Stimulated activated naive B cell treated with anti-CD40 and anti-IgM and Interleukin-4, amounts not matched to agents 10 μg/mL and 1 μg/mL and 100 μg/mL, for 72 hours (primary cell): ENCODE measurements at places on chromosomes 13 and 19.
A peak's percentile ranks its signal among the peaks of the same experiment; 100 is the strongest.

GRCh38 chr19:11494634-11495285, 10.9 kb downstream of the ZNF653 start:
- DNase-seq, result no peak

GRCh38 chr13:23921451-23921888, 24.2 kb upstream of the C1QTNF9B start:
- DNase-seq, result no peak

DNA sequence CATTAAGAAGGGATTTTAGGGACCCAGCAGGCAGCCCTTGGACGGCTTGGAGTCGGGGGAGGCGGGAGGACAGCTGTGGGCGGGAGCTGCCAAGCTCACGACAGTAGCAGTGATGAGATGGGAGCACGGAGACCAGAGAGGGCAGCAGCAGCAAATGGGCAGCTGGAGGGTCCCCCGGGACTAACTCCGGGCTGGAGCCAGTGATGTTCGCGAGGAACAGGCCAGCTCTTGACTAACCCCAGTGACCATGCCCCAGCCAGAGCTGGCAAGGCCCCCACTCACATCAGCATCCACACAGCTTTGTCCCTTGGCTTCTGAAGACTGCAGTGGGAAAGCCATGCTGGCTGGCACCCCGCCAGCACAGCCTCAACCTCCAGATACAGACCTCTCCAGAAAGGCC, 81.9 kb downstream of the RAB20 start:
- DNase-seq, result no peak

- DNase-seq, result no peak
Measured at GRCh38 chr19:39696387-39696786, 7.9 kb upstream of the LGALS14 start.

GRCh38 chr13:112078216-112078615, 11.3 kb downstream of the SOX1 start:
- no peak for DNase-seq

- DNase-seq, result no peak
Measured at GRCh38 chr13:67377919-67378318, 147.8 kb upstream of the PCDH9 start.

DNA sequence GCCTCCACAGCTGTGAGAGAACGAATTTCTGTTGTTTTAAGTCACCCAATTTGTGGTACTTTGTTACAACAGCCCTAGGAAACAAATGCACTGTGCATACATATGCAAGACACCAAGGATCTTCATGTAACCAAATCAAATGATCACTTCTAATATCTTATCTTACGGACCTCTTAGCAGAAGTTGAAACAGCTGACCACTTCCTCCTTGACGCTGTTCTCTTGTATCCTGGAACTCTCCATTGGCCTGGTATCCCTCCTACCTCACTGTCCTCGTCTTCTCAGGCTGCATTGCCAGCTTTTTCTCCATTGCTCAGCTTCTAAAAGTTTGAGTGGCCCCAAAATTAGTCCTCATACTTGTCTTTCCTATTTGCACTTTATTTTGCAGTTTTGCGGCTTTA, 200.4 kb downstream of the DLEU7 start:
- no peak for DNase-seq

DNA sequence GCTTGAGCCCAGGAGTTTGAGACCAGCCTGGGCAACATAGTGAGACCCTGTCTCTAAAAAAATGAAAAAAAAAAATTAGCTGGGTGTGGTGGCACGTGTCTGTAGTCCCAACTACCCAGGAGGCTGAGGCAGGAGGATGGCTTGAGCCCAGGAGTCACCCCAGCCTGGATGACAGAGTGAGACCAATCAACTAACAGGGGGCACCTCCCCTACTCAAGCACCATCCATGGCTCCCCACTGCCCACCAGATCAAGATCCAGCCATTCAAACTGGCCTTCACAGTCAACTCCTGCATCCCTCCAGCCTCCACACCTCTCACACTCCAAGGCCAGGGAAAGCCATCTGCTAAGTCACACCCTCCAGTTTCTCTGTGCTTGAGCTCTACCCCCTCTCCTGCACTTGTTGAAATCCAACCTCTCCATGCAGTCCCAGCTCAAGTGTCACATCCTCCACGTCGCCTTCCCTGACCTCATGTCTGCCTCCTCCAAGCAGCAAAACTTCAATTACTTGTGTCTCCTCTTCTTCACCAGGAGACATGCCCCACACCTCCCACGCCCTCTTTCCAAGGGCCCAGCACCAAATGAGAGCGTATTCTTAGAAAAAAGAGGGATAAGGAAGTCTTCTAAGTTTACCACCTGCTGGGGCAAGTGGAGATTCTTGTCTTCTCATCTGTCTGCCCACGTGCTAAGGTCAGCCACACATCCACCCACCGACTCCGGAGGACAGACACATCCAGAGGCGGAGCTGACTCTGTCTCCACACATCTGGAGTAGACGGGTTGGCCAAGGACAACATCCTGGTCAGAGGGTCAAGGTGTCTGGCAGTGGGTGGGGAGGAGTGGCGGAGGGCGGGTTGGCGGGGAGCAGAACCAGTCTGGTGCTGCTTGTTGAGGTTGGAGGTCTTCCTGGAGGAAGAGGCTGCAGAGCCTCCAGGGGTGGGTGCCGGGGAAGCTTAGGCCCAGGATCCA, 974 bp upstream of the CYP4F22 start:
- DNase-seq, result no peak

- DNase-seq, result no peak
Measured at GRCh38 chr13:66224663-66225062, 1005.5 kb downstream of the PCDH9 start.

DNA sequence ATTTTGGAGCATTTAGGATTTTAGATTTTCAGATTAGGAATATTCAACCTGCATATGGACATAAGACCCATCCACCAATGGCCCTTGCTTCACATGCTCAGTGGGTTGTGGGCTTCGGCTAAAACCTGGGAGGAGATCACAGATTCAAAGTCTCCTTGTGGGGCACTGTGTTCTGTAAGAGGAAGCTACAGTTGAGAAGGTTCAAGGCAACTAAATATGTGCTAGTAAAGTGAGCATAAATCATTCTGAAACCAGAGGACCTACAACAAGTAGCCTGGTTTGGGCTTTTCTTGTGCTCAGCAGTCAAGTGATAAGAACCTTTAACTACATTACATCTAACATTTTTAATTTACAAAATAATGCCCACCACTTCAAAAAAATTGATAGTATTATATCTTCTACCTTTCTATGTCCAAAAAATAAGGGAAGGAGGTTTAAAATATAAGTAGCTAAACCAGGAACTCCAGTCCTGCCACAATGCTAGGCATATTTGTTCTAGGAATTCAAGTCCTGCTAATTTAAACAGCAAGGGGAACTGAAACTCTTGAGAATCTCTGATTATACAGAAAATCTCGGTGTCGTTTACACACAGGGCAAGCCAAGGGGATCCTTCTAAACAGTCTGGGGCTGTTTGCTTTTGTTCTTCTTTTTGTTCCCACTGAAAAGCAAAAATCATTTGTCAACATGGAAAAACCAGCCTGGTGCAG, 36.6 kb downstream of the FOXO1 start:
- no peak for DNase-seq

GRCh38 chr13:73985783-73986182, 148.4 kb downstream of the KLF12 start:
- no peak for DNase-seq

DNA sequence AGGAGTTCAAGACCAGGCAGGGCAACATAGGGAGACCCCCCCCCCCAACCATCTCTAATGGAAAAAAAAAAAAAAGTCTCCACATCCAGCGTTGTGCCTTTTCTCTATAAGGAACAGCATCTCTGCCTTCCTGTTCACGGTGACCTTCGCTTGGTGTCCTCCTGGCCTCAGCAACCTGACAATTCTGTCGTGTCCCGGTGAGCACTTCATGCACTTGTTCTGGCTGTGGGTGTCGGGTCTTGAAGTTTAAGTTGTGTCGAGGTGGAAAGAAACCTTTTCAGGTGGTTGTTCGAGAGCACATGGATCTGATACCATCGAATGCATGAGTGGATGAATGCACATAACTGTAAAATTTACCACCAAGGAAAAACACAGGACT, 594 bp downstream of the ZNF559 start:
- DNase-seq, result no peak

- DNase-seq, result no peak
Measured at GRCh38 chr13:39968646-39969475, 313.4 kb downstream of the COG6 start.

- DNase-seq, result no peak
Measured at GRCh38 chr19:9917321-9917720, 19.0 kb downstream of the OLFM2 start.

GRCh38 chr13:84433024-84433423, 550.8 kb upstream of the SLITRK1 start:
- no peak for DNase-seq

GRCh38 chr13:80299046-80299445, 41.9 kb downstream of the SPRY2 start:
- DNase-seq, result no peak

DNA sequence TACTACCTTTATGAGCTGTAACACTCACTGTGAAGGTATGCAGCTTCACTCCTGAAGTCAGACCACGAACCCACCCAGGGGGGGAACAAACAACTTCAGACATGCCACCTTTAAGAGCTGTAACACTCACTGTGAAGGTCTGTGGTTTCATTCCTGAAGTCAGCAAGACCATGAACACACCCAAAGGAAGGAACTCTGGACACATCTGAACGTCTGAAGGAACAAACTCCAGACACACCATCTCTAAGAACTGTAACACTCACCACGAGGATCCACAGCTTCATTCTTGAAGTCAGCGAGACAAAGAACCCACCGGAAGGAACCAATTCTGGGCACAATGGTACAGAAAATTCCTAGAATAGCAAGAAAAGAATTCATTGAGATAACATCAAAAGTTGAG, 1796.5 kb upstream of the MIR17HG start:
- DNase-seq, result no peak

DNA sequence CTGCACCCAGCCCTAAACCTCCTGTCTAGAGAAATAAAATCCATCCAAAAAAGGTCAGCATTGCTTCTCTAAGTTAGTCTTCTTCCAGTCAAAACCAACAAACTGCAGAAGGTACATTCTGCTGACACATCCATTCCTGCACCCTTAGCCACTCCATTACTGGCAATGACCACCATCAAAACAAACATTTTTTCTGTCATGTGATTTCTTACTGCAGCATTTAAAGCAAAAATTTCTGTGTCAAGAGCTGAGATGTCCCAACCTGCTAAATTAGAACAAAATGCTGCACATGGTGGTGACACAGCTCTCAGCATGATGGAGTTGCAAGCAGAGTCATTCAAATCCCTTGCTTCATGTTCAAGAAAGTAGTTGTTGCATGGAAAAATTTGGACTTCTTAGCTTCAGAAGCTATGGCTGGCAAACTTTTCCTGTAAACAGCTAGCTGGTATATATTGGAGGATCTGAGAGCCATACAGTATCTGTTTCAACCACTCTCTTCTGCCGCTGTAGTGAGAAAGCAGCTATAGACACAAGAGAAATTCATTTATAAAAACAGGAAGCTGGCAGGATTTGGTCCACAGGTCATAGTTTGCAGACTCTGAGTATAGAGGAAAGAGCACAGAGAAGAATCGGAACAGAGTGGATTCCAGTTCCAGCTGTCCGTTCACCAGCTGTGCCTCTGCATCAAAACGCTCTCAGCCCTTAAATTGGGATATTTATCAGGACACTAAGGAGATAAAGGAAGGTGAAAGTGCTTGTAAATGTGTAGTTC, 17.4 kb downstream of the RUBCNL start:
- no peak for DNase-seq

GRCh38 chr13:111393221-111393790, 72.9 kb downstream of the TEX29 start:
- no peak for DNase-seq

- no peak for DNase-seq
Measured at GRCh38 chr13:44298314-44298713, 75.3 kb upstream of the SERP2 start.

GRCh38 chr13:76903544-76904162, 17.4 kb upstream of the KCTD12 start:
- peak; percentile 56 for DNase-seq

DNA sequence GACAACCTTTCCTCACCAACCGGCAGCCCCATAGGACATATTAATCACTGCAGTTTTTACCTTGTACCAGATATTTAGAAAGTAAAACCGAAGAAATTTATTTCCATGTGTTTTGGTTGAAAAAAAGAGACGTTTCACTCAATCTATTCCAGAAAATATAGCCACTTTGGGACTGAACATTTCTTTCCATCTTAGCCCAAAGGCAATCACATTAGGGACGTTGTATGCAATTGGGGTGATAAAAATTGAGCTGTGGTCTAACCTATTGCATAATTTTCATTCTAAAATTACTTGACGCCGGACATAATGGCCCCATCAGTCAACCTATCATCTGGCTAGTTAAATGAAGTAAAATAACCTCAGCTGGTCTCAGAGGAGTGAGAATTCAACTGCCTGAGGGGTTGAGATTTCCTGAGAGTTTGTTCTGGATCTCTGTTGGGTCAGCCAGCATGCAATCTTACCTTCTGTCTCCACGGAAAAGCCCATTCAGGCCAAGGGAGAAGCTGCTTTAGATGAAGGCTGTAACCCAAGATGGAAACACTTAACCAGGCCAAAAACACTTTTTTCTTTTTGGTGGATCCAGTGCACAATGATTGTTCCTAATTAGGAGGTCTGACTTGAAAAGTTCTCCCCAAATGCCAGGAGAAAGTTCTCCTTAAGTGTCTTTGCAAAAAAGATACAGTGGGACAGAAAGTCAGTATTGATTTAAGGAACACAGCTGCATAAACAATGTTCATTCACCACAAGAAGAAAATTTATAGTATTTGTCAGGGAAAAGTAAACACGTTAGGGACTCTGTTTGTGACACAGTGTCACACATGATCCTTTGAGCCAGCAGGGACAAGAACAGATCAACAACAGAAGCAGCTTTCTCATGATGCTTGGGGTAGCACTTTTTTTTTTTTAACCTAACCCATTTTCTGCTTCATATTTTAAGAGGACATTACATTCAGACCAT, 34.1 kb downstream of the DLEU7 start:
- no peak for DNase-seq

DNA sequence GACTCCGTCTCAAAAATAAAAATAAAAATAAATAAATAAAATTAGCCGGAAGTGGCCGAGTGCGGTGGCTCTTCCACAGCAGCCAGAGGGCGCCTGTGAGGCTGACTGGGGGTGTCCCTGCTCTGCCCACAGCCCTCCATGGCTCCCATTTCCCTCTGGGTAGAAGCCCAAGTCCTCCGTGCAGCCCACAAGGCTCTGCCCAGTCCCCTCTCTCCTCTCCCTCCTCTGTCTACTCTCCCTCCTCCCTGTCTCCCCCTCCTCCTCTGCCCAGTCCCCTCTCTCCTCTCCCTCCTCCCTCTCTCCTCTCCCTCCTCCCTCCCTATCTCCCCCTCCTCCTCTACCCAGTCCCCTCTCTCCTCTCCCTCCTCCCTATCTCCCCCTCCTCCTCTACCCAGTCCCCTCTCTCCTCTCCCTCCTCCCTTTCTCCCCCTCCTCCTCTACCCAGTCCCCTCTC, 20.4 kb downstream of the MISP start:
- no peak for DNase-seq

GRCh38 chr19:44850641-44851109, 4.6 kb downstream of the NECTIN2 start:
- DNase-seq, result no peak

DNA sequence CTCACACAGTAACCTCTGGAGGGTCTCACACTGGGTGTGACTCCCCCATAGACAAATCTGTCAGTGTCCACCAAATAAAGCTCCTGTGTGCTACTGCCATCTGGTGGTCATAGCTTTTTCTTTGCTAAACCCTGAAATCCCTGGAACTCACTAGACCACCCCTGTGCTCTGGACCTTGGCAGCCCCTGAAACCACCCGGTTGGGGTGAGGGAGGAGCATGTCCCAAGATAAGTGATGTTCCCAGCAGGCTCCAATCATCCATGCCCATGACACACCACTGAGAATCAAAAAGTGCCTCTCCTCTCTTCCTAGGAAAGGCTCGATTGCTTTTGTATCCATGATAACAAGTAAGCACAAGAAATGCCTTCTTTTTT, 6.5 kb upstream of the HSD17B14 start:
- peak; percentile 26 for DNase-seq
